NCI-H1105 (cell line): ENCODE measurements at places on chromosomes 12 and 14.

- no peak for DNase-seq
Measured at GRCh38 chr12:19074700-19075099, 54.8 kb upstream of the PLEKHA5 start.

- no peak for DNase-seq
Measured at GRCh38 chr14:92475451-92476187, 38.0 kb upstream of the RIN3 start.

- no peak for DNase-seq
Measured at GRCh38 chr12:63313139-63313538, 162.1 kb upstream of the AVPR1A start.

DNA sequence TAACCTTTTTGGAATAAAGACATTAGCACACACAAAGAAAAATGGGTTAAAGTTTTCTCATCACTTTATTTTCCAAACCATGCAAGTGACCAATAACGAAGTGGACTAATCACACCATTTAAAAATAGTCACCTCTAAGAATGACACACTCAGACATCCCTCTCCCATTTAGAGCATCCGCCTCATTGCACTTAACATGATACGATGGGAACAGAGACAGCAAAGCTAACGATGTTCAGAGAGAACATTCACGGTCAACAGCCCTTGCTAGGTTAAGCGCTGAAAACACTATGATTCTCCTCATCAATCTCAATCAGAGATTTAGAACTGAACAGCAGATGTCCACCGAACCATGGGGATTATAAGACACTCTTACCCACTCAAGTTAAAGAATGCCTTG lies 35.8 kb downstream of the NIN start:
- no peak for DNase-seq

- no peak for DNase-seq
Measured at GRCh38 chr14:99191395-99192027, 80.5 kb downstream of the BCL11B start.

DNA sequence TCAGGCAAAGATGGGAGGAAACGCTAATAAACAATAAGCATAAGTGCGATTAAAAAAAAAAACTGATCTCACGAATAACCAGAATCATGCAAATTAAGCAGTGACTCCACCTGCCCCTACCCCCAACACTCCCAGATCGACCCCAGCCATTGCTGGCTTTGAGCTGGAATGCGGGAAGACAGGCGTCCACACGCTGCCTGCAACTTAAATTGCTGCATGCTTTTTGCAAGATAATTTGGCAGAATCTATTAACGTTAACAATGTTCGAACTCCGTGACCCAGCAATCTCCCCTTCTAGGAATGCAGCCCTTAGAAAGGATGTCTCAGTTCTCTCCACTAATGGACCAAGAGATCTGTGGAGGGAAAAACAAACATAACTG lies 935 bp upstream of the CKB start:
- DNase-seq = no peak

- no peak for DNase-seq
Measured at GRCh38 chr14:105913221-105913620, 386.8 kb downstream of the TMEM121 start.

GRCh38 chr12:1369938-1370500 lies 224.4 kb downstream of the FBXL14 start:
- DNase-seq = no peak
